ENCODE measurements at places on chromosomes 7 and 10.
A peak's percentile ranks its signal among the peaks of the same experiment; 100 is the strongest.

DNA sequence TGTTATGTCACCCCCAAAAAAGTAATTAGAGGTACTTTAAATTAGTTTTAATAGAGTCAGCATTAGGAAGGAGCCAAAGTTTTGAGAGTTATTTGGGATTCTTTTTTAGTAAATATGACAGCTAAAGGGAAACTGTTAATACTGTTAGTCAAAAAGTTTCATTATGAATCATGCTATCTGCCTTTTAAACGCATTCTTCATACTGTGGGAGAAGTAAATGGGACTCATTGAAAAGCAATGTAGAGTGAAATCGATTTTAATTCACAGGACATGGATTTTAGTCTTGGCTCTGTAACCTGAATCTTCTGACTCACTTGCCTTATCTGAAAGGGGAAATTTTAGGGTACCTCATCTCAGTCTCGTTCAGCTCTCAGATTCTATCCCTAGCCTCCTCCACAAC lies 105.1 kb downstream of the AASS start:
- DNase-seq: no peak

- no peak for DNase-seq
These were observed 129.6 kb downstream of the DKK1 start for GRCh38 chr10:52443419-52444388.

DNA sequence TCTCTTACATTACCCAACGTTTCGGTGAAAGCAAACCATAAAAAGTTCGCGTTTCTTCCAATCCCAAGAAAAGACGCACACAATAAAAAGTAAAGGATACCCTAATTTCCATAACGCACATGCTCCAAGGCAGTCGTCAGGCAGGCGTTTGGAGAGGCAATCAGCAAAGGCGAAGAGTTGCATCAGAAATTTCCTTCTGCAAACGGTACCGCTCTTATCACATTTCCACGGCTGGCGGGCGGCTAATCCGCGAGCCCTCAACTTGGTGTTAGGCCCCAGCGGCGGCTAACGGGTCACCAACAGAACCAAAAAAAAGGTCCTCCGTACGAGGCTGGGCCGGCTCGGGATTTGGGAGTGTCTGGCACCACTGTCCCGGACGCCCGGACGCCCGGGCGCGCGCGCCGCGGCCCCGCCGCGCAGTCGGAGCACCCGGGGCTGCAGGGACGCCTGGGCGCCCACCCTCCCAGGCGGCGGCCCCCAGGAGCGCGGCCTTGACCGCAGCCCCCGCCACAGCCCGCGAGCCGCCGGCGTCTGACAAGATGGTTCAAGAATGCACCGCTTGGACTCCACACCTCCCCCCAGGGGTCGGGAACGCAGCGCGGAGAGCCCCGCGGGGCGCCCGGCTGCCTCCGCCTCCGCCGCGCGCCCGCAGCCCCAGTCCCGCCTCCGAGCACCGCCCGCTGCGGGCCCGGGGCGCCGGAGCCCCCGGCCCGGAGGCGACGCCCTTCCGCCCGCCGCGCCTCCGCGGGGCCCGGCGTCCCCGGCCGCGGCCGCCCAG lies 9.8 kb upstream of the GRB10 start:
- peak; percentile 10 for DNase-seq

DNA sequence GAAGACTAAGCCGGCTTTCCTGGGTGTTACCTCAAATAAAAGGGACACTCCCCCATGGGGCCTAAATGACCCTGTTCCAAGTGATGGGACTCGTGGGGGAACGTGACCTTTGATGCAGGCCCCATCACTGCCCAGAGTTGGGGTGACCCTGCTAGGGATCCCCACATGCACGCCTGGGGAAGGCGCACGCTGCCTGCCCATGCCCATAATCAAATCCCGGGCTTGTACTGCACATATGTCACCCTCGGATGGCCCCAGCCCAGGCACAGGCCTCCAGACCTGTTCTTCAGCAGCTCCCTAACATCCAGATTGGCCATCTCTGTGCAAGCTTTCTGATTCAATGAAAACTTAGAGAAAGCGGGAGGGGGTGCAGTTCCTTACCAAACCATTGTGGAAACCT lies 14.7 kb downstream of the EBF3 start:
- DNase-seq: no peak

DNA sequence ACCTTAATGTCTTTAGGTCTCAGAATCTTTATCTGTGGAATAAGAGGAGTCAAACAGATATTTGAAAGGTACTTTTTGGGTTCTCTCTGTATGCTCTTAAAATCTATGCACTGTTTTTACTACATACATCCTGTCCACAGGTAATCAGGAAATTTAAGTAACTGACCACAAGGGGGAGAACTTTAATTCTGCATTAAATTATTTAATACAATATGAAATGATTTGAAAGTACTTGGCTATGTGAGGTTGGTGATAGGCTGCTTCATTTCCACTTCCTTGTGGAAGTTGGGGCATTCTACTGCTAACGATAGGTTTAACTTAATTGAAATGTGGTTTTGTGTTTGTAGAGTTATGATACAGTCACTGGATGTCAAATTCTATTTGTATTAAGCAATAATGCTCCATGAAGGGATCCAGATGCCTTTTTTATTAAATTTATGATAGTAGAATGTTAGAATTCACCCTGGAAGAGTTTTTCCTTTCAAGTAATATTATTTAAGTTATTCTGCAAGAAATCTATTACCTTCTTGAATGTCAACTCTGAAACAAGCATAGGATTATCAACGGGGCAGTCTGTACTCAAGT lies 6.0 kb downstream of the TEX47 start:
- DNase-seq: peak; percentile 42

DNA sequence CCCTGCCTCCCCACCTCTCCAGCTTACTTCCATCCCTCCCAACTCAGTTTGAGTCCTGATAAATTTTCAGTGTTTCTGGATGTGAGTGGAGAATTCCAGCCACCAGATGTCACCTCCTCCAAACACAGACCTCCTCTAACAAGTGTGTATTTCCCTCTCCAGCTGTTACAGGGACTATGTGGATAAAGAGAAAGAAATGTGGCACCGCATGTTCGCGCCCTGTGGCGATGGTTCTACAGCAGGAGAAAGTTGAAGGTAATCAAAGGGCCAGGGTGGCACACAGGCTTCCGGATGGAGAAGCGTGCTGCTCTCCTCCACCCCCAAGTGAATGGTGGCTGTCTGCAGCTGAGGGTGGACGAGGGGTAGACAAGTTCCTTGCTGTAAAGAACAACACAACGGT lies 14.7 kb downstream of the FKBP6 start:
- DNase-seq: peak; percentile 20

Measured in NCI-H1105 treated with DMSO at 0.1 percent for 48 hours (cell line).